ENCODE measurements at places on chromosomes 2 and 18.

DNA sequence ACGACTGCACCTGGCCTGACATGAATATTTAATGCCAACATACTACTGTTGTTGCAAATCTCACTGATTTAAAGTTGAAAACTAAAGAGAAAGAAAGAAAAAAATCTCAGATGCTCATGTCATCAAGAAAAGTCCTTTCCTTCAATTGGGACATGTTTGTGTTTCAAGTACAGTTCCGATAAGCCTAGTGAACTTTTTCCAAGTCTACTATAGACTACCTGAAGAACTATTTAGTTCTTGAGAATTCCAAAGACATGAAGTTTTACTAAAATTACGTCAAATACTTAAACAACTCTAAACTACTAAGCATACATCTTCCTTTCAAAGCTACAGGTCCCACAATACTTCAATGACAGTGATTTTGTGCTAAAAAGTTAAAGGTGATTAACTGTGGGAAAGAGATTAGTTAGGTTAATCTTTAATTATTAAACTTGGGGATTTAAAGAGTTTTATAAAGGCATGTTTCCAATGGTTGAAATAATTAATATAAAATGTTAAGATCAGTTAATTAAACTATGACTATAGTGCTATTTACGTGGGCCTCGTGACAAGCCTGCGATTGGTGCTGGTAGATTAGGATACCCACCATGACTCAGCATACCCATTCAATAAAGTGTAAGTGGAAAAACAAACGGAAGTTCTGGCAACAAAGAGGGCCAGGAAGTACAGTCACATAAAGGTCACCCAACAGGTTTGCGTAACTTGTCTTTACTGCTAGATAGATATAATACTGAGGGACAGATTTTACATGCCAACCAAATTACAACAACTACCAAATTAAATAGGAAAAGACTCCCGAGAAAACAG, 55.5 kb downstream of the SEPTIN10 start:
- DNase-seq: no peak

GRCh38 chr2:114769110-114769509, 326.7 kb downstream of the DPP10 start:
- no peak for DNase-seq

DNA sequence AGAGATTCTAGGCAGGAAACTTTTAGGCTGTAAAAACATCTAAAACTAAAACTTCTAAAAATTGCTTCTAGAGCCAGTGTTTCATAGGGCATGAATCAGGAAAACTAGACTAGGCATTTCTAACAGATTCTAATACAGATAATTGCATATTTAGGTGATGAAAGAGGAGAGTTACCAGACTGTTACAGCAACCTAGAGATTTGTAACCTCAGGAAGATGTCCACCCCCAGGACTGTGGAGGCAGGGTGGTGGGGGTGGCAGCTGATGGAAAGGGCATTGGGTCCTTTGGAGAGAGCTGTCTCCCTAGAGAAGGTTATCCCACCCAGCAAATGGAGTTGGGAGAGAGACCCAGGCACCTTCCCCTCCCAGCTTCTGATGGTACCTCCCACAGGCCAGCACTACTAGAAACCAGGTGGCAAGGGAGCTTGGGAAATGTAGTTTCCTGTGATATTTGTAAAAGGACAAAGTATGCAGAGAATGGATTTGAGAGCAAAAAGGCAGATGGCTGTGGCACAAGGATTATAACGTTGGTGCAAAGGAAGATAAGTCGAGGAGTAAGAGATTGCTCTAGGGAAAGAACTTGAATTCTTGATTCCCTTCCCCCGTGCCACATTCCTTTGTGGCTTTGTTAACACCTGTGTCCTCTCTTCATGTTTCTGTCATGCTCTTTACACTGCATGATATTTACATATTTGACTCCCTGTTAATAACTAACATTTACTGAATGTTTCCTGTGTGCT, 75.6 kb upstream of the MGAT5 start:
- no peak for DNase-seq

- no peak for DNase-seq
These were observed 254.7 kb downstream of the RAD51AP2 start for GRCh38 chr2:17263570-17263968.

DNA sequence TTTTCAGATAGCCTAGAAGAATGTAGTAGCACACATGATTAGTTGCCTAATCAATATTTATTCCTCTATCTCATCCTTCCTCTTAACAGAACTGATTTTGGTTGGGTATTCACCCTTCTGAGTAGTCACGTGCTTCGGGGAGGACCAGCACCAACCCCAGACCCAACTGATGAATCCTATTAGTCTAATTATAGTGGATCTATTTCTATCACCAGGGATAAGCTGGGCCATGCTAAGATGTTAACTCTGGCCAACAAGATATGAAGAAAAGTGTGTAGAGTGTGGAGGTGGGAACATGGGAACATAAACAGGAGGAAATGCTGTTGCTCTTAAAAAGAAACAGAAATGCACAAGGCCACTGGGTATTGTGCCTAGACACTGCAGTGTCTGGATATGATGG, 119.9 kb downstream of the THADA start:
- no peak for DNase-seq

DNA sequence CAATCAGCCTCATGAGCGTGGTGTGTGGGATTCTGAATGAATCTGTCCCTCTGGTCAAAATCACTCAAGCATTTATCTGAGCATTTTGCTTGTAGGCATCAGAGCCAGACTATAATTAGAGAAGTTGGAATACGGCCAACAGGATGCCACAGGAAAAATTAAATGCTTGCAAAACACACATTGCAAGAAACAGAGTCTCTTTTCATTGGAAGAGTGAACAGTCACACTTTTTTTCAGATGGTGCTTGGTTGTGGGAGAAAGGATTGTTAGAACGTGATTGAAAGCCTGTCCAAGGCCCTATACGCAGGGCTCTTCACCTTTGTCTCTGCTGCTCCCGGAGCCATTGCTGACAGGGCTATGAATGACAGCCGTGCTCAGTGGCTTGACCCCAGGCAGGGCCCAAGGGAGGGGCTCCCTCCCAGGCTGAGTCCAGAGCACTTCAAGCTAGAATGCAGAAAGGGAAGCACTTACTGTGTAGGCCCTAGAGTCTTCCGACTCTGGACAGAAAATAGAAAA, 59.8 kb downstream of the SNTG2 start:
- peak; percentile 59 for DNase-seq

- DNase-seq: no peak
These were observed 605.2 kb upstream of the ID2 start for GRCh38 chr2:8076448-8077342.

- no peak for DNase-seq
These were observed 78.1 kb upstream of the RBM44 start for GRCh38 chr2:237720444-237720843.

DNA sequence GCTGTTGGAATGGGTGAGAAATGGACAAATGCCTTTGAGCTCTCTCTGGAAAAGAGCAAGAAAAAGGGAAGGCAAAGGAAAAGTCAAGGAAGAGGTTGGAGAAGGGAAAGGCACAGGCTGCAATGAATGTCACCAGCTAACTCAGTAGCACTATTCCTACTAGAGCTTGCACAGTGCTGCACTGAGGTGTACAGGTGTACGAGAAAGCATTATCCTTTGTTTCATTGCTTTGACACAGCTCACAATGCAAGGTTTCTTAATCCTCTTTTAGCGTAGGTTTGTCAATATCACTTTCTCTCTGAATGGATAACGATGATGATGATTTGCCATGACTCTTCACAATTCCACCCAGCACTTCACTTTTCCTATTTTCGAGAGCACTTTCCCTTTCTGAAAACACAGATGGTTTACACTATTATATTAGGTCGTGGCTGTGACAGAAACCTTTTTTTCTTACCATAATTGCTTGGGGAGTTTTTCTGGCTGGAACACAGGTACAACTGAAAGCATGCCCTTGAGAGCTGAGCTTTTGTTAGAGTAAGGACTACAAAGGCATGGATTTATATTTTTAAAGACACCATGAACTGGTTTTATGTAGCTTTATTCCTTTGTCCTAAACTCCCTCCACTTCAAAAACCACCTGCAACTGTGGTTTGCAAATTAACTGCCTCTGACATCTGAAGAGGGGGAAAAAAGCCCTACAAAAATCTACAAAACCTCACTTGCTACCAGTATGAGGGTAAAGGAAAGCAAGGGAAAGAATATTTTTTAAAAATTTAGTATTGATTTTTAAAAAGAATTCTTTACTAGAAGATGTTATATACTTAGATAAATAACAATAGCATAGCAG, 265.5 kb downstream of the TGIF1 start:
- DNase-seq: no peak

DNA sequence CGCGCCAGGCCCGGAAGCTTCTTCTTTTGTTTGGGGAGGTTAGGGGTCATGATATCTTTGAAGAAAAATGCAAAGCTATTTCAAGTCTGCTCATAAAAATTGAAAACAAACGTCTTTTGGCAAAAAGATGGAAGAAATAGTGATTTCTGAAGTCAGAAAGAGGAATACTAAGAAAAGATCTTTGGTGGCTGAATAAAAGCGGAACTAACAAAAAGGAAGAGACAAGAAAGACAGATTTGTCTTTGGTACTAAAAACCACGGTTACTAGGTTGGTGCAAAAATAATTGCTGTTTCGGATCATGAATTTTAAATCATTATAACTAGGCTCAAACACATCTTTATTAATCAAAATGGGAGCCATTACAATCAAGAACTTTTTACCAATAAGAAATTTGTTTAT, 164.6 kb upstream of the TRIB2 start:
- no peak for DNase-seq
